ENCODE measurements at places on chromosomes 1 and 21. TPM values are rescaled to one million over a fixed set of nuclear protein-coding genes. Genes with fewer than 3 reads are reported as not detected.

The ITLN1 gene
- total RNA-seq: not detected

The BNIPL gene
- 0.75 TPM for total RNA-seq

The MTFR1L gene
- 48.9 TPM for total RNA-seq

The C1orf141 gene
- total RNA-seq: not detected

The RPL5 gene
- total RNA-seq: 1,004 TPM

The FAM167B gene
- total RNA-seq: 0.19 TPM

The CHIA gene
- total RNA-seq: not detected

The LAMB3 gene
- 2.1 TPM for total RNA-seq

The FCRLB gene
- total RNA-seq: 2.7 TPM

The KRTAP19-3 gene
- not detected for total RNA-seq

The PWP2 gene
- total RNA-seq: 24.4 TPM

The FMO1 gene
- total RNA-seq: not detected

The CENPF gene
- 182 TPM for total RNA-seq

The METTL13 gene
- total RNA-seq: 15.1 TPM

The MSH4 gene
- not detected for total RNA-seq

The CALML6 gene
- total RNA-seq: not detected

The CHI3L1 gene
- not detected for total RNA-seq

The TMEM82 gene
- total RNA-seq: not detected

The AQP10 gene
- not detected for total RNA-seq

The RPF1 gene
- total RNA-seq: 80.0 TPM

The ADORA1 gene
- total RNA-seq: not detected

The AMY1C gene
- not detected for total RNA-seq

The CELA2B gene
- not detected for total RNA-seq

The AHCYL1 gene
- total RNA-seq: 44.9 TPM

The AHCTF1 gene
- 31.3 TPM for total RNA-seq

The DNAJC28 gene
- total RNA-seq: 1.6 TPM

The CNKSR1 gene
- total RNA-seq: not detected

The RNU1-3 gene
- 294 TPM for total RNA-seq

The LMOD1 gene
- total RNA-seq: 6.4 TPM

The BEST4 gene
- total RNA-seq: not detected

The SH2D1B gene
- not detected for total RNA-seq

The CD1D gene
- not detected for total RNA-seq

The ZBTB7B gene
- total RNA-seq: 24.5 TPM

The LCE2C gene
- not detected for total RNA-seq

The PLA2G2C gene
- not detected for total RNA-seq

The ATP1A2 gene
- total RNA-seq: not detected

The VCAM1 gene
- 11.0 TPM for total RNA-seq

The PLEKHG5 gene
- total RNA-seq: 1.6 TPM

The CA6 gene
- total RNA-seq: not detected

The IFFO2 gene
- 11.4 TPM for total RNA-seq

The ABCD3 gene
- total RNA-seq: 64.6 TPM

Data from SJSA1 (cell line).